ENCODE measurements at places on chromosomes 3 and 15.
A peak's percentile ranks its signal among the peaks of the same experiment; 100 is the strongest.

GRCh38 chr3:169591983-169592644, 71.4 kb downstream of the MECOM start:
- no peak for DNase-seq

DNA sequence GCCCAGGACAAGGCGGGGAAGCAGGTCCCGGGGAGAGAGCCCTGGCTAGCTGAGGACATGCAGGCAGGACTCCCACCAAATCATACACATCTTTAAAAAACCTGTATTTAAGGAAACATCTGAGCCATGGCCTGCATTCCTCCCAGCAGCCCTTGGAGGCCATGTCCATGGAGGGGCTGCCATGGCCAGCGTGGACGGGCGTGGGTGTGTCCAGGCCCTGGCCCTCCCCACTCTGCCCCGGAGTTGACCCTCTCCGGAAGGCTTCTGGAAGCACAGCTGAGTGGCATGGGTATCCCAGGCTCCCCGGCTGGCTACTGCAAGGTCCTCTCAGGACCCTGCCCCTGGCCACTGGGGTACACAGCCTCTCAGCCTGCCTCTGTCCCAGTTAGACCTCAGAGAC, 149.8 kb downstream of the NSMCE3 start:
- DNase-seq = no peak

DNA sequence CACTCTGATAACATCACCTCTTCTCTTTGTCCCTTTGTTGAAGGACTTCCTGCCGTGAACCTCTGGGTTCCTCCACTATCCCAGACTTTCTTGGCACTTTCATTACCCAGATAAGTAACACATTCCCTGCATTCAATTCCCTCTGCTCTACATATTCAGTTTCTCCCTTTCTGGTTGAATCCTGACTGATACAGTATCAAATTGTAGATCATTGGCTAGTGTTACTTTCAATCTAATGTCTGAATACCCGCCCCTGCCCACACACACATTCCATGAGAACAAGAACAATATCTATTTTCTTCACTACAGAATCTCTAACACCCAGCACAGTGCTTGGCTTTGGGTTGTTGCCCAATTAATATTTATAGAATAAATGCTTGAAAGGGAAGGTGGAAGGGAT, 163.5 kb downstream of the ABHD5 start:
- DNase-seq = no peak

- no peak for DNase-seq
Observed at GRCh38 chr15:35014241-35014640, 26.2 kb upstream of the ZNF770 start.

DNA sequence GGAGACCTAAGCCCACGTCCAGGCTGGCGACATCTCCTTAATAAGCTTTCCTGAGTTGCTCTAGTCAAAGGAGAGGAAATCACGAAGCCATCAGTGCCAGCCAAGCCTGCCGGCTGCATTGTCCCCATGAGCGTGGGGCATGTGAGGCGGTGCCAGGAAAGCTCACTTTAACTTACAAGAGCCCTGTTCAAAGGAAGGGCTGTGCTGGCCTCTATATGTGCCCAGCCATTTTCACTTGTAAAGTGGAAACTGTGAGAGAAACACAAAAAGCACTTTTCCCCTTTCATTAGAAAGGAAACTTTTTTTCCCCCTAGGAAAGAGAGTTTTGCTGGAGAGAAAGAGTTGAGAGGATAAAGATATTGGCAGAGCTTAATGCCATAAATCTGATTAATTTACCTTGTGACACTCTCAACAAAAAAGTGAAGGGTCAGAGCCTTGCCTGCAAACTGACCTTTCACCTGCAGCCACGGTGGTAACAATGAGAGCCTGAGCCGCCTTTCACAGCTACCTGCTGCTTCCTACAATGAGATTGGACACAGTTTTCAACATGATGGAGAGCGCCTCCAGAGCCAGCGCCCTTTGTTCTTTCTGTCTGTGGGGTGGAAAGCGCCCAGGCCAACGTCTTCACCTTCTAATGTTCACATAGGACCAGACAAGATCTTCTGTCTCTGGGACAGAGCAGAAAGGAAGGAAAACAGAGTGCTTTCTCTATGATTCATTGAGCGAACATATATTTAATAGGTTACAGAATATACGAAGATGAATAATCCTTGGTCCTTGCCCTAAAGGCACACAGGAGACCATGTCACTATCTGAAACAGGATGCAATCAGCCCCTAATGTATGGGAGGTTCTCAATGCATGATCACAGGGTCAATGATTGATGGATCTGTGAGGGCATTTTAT, 233.1 kb upstream of the HES1 start:
- no peak for DNase-seq

DNA sequence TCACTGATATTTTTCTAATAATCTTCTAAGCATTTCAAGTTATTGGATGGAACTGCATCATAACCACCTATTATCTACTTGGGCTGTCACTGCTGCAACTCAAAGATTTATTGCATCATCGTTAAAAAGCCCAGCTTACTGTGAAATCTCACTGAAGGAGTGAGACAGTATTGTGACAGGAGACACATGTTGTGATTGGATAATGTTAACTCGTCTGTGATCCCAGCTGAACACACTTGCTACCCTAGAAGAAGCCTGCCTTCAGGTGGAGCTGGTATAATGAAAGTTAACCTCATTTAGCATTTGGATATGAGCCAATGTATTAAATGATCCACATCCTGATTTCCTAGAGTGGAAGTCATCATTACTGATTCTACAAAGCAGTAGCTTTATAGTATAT, 138.1 kb downstream of the MAP2K5 start:
- peak; percentile 20 for DNase-seq

- no peak for DNase-seq
Observed at GRCh38 chr3:100047455-100048141, 66.7 kb downstream of the FILIP1L start.

Measured in HEK293T (cell line).